CD14-positive monocyte (primary cell): ENCODE measurements at places on chromosomes 11 and 22. TPM values are rescaled to one million over a fixed set of nuclear protein-coding genes. Genes with fewer than 3 reads are reported as not detected.

LARGE2 gene
- polyA plus RNA-seq = 0.12 and 0.48 TPM in 2 replicates

ROBO4 gene
- 0.20 TPM for polyA plus RNA-seq

C11orf16 gene
- polyA plus RNA-seq = not detected

RAPSN gene
- not detected for polyA plus RNA-seq

KCNJ1 gene
- polyA plus RNA-seq = 0.01 and 0.47 TPM in 2 replicates

HORMAD2 gene
- polyA plus RNA-seq = not detected in 2 replicates

APOBEC3F gene
- 4.4 TPM for polyA plus RNA-seq

MFRP gene
- not detected in 2 replicates for polyA plus RNA-seq

RIMBP3C gene
- 0.11 TPM for polyA plus RNA-seq

CHCHD10 gene
- 46.7 and 54.6 TPM in 2 replicates for polyA plus RNA-seq

DGCR6L gene
- 62.8 TPM for polyA plus RNA-seq

TRPC6 gene
- not detected for polyA plus RNA-seq

USH1C gene
- polyA plus RNA-seq = not detected in 2 replicates
